Adrenal gland (tissue), 19 donors: ENCODE measurements at places on chromosomes 2 and 18. TPM values are rescaled to one million over a fixed set of nuclear protein-coding genes. Genes with fewer than 3 reads are reported as not detected.

- no peak for DNase-seq
Measured at GRCh38 chr18:35141077-35141476, 99.8 kb upstream of the ZNF397 start.

GRCh38 chr18:67428805-67429204, 87.7 kb downstream of the DSEL start:
- DNase-seq = no peak

GRCh38 chr2:188449561-188449960, 157.9 kb downstream of the GULP1 start:
- no peak for DNase-seq

- DNase-seq = no peak
Measured at GRCh38 chr2:179373816-179374215, 109.2 kb upstream of the SESTD1 start.

DNA sequence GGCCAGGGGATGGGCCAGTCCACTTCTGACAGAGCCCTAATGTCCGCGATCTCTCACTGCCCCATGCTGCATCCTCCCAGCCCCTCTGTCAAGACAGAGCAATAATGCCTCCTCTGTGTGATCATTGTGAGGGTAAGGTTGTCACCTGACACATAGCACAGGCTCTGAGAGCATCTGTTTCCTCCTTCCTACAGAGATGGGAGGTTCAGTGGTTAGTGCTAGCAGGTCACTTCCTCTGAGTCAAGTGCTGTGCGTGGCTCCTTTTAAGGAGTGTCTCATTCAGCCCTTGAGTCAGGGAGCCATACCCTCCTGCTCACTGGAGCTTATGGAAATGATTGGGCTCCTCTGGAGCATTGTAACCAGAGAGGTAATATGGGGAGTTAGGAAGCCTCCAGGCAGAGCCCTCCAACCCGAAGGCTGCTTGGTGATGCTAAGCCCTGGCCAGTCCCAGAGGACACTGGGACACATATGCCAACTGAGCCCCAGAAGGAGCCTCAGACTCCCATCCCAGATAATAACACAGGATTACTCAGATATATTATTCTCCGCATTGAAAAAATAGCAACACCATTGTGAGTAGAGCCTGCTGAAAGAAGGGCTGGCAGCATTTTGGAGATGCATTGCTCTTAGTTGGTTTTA, 189.0 kb downstream of the GALNT1 start:
- no peak for DNase-seq

- peak; percentile 43 for DNase-seq
Measured at GRCh38 chr18:13477147-13477683, 249.1 kb downstream of the FAM210A start.

DNA sequence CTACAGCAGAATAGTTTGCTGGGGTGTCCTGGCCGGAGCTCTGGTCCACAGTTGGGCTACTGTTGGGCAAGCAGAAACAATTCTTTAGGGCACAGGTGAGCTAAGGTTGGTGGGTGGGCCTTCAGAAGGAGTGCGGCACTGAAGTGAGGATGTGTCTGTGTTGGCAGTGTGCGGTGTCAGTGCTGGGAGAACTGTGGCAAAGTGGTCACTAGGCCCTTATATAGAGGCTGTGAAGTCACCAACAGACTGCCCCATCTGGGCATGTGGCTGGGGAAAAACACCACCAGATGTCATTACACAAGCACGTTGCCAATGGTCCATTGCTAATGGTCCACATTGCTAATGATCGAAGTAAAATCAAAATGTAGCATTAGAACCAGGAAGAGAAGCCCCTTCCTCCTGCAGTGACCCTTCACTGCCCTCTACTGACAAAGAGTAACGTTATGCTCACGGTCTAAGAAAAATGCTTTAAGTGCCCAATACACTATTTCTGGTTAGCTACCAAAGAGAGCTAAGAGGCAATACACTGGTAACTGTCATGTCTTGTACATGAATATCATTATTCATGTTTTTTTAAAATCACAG, 21.3 kb downstream of the SCN1A start:
- no peak for DNase-seq

DNA sequence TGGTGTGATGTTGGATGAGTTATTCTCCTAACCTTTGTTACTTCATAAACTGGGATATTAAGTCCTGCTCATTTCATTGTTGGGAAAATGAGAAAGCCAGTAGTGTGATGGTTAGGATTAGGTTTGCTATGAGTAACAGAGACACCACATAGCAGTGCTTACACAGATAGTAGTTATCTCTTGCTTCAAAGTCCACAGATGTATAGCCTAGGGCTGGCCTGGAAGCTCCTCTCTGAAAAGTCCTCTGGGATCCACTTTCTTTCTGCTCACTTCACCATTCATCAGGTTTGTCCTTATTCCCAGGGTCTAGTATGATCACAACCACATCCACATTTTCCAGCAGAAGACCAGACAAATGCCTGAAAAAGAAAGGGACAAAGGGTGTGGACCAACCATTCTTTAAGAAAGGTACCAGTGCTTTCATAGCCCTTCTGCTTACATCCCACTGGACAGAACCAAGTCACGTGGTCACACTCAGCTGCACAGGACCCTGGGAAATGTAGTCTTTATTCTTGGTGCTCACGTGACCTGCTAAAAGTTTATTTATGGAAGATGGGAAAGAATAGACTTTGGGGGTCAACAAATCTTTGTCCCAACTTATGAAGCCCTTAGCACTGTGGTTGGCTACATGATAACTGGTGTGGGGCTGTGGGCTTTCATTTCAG, 108.9 kb downstream of the INSIG2 start:
- DNase-seq = no peak

ATP6V1B1 gene
- total RNA-seq = not detected

- no peak for DNase-seq
Measured at GRCh38 chr2:217006217-217006616, 146.4 kb upstream of the TNP1 start.

- DNase-seq = peak; percentile 5
Measured at GRCh38 chr2:131055169-131056065, 37.8 kb downstream of the FAM168B start.

DNA sequence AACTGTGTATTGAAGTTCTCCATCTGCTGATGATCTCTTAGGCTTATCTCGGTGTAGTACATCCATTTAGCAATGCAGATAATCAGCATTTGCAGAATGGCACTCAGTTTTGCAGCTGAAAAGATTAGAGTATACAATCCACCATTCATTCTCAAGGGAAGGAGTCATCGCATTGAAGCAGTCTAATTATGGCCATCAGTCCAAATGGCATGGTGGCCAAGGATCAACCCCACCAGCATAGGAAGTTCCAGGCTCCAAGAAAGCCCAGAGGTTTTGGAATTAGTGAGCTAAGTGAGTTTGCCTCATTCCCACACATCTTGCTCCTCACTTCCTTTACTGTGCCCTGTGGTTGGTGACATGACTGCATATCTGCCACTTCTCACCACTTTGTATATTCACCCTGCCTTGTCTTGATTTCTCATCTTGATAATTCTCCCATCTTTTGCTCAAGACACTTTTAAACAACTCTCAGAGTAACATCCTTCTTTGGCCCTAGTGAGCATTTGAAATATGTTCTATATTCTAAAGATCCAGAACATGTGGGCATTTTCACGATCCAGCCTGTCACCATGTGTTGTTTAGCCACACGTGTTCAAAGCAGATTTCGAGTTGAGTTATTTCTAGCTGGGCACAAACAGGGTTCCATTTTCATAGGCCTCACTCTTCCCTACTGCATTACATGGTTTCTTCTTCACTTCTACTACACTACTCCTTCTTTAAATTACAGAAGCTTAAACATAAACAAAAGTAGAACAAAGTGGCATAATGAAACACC, 1119.8 kb downstream of the TSN start:
- no peak for DNase-seq

OTOF gene
- total RNA-seq = 0.43 TPM

- no peak for DNase-seq
Measured at GRCh38 chr18:64994370-64994769, 756.4 kb upstream of the CDH7 start.

GRCh38 chr2:15142069-15142689, 419.0 kb downstream of the NBAS start:
- no peak for DNase-seq

GRCh38 chr2:120105360-120105759, 92.5 kb downstream of the EPB41L5 start:
- DNase-seq = no peak

DNA sequence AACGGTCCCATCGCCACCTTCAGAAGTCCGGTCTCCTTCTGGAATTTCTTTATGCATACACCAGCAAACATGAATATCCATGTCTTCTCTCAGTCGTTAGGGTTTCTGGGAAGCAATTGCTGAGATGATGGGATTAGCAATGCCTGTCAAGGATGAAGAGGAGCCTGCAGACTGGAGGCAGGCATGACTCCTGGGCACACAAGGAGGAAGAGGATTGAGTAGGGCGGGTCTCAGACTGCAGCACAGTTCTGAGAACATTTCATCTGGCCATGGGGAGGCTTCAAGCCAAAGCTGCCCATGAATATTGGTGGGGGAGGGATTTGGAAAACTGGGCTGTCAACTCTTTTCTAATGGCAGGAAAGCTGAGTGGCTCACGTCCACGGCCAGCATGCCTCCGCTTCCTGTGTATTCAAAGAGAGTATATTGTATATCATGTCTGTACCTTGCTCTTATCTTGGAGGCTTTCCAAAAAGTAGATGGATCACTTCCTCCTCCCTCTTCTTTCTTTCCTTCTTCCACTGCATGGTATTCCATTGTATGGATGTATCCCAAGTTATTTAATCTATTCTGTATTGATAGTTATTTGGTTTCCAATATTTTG, 24.5 kb downstream of the MC2R start:
- DNase-seq = no peak

LONRF2 gene
- 20.6 TPM for total RNA-seq

- no peak for DNase-seq
Measured at GRCh38 chr2:179096090-179096489, 46.2 kb upstream of the CCDC141 start.

- no peak for DNase-seq
Measured at GRCh38 chr18:75962036-75962572, 532.9 kb downstream of the ZNF516 start.

GRCh38 chr2:42095923-42096408, 48.1 kb downstream of the PKDCC start:
- DNase-seq = peak; percentile 60

DNA sequence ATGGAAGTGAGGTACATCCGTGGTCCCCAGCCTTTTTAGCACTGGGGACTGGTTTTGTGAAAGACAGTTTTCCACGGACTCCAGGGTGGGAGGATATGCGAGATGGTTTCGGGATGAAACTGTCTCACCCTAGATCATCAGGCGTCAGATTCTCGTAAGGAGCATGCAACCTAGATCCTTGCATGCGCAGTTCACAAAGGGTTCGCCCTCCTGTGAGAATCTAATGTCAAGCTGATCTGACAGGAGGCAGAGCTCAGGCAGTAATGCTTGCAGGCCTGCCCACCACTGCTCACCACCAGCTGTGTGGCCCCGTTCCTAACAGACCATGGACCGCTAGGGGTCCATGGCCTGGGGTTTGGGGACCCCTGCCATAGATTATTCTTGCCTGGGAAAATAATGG, 11.6 kb downstream of the B3GNT2 start:
- no peak for DNase-seq

CRACDL gene
- total RNA-seq = 1.5 TPM

- peak; percentile 85 for DNase-seq
Measured at GRCh38 chr2:25103287-25103871, 61.5 kb downstream of the EFR3B start.

TNFAIP6 gene
- total RNA-seq = not detected

GRCh38 chr2:1740716-1741589, 3.4 kb downstream of the PXDN start:
- peak; percentile 8 for DNase-seq

GRCh38 chr2:202944816-202945215, 32.7 kb downstream of the CARF start:
- DNase-seq = no peak

UGT1A5 gene
- 0.43 TPM for total RNA-seq

- peak; percentile 70 for DNase-seq
Measured at GRCh38 chr2:65018141-65018582, 29.0 kb downstream of the SLC1A4 start.

- DNase-seq = no peak
Measured at GRCh38 chr2:144477281-144477956, 42.5 kb downstream of the ZEB2 start.

DNA sequence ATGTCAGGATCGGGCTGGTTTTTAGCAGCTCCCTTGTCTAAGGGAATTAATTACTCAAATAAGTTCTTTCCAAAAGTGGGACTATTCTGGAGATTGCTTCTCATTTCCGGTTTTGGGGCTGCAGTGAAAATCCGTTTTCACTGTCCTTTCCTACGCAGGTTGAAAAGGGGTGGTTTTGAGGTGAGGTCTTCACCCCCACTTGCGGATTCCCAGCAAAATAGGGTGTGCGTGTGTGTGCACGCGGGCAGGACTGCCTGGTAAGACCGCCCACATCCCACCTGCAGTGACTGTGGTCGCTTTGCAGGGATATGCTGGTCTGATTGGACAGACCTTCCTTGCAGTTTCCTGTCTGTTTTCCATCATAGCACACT, 472 bp upstream of the PLEKHM3 start:
- DNase-seq = no peak

DNA sequence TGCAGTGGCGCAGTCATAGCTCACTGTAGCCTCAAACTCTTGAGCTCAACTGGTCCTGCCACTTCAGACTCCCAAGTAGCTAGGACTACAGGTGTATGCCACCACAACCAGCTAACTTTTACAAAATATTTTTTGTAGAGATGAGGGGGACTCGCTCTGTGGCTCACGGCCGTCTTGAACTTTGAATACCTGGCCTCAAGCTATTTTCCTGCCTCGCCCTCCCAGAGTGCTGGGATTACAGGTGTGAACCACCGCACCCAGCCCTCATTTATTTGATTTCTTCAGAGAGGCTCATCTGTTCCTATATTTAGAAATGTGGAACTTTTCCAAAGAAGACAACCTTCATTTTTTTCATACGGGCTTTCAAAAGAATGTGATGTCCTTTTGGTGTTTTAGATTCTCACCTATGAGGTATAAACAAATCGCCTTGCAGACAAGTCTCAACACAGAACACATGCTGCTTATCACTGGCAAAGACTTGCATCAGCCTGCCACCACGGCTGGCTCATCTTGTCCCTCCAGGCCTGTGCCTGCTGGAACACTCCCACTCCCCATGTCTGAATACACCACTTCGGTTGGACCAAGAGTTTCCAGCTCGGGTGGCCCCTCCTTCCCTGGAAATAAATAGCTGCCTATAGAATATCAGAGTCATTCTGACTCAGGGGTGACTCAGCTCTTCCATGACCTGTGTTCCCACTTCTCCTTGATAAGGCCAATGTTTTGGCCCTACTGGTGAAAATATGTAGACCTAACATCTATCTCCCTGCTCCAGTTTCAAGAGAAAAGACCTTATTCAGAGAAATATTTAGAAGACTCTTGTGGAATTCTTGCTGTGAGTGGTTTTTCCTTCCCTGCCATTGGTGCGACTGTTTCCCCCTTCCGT, 202.6 kb downstream of the TGIF1 start:
- DNase-seq = peak; percentile 95

RBM44 gene
- 0.15 TPM for total RNA-seq

ITGA4 gene
- 3.1 TPM for total RNA-seq
